ENCODE measurements at places on chromosomes 13 and 19. TPM values are rescaled to one million over a fixed set of nuclear protein-coding genes. Genes with fewer than 3 reads are reported as not detected.

DNA sequence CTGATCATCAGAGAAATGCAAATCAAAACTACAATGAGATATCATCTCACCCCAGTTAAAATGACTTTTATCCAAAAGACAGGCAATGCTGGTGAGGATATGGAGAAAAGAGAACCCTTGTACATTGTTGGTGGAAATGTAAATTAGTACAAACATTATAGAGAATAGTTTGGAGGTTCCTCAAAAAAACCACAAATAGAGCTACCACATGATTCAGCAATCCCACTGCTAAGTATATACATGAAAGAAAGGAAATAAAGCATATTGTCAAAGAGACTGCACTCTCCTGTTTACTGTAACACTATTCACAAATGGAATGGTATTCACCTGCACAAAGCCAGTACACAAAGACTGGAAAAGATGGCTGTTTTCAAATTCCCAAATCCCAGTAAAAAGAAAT is 1233.7 kb downstream of the PCDH17 start:
- DNase-seq: no peak

DNA sequence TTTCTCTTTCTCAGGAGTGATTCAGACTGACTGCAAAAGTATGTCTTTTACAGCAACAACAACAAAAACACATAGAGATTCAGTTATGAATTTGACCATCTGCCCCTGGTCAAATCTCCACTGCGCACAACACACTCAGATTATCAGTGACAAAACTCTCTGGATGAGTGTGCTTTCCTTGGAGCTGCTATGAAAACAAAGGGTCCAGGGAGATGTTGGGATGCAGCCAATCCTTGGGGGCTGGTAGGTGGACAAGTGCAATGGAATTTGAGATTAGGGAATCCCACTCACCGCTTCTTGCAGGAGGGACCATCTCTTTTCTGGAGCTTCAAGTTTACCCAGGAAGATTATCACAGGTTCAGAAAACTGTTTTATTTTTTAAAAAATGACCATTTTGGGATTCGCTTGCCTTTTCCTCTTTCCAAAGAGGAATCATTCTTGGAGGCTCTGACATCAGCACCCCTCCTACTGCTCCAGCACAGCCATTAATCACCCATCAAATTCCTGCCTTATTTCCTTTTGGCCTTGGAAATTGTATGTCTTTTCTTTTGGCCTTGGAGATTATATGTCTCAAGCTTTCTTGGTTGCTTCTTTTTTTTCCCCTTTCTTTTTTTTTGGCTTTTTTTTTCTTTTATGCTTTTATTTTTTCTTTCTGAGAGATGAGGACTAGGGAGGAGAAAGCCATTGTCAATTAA is 311.8 kb downstream of the TSHZ3 start:
- DNase-seq: no peak

- DNase-seq: no peak
These were observed 28.8 kb upstream of the SPATA13 start for GRCh38 chr13:24131749-24132148.

Gene CYP2A7
- total RNA-seq: not detected

Gene ZNF222
- 8.5 TPM for total RNA-seq

DNA sequence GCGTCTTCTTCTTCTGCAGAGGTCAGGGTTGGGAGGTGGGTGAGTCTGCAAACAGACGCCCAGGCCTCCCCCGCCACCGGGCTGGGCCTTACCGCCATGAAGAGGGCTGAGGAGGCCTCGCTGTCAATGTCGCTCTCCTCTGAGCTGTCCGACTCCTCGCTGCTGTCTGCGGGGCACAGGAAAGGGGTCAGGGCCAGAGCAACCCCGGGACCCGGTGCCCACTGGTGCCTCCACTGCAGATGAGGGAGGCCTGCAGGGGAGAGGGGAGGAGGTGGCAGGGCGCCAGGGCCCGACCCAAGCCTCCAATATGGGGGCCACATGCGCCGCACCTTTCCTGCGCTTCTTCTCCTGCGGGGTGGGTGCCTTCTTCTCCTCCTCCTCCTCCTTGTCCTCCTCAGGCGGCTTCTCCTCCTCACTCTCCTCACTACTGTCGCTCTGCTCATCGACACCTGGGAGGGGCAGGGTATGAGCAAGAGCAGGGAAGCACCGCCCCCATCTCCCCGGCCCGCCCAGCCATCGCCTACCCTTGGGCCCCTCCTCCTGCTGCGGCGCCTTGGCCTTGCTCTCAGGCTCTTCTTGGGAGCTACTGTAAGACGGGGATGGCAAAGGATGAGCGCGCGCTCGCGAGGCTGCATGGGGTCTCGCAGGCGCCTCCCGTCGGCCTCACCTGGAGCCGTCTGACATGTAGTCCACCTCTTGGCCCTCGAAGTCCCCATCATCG is 5.5 kb upstream of the PSPN start:
- DNase-seq: no peak

Gene STOML3
- total RNA-seq: not detected

GRCh38 chr13:51639171-51639570 is 54.9 kb downstream of the WDFY2 start:
- DNase-seq: no peak

DNA sequence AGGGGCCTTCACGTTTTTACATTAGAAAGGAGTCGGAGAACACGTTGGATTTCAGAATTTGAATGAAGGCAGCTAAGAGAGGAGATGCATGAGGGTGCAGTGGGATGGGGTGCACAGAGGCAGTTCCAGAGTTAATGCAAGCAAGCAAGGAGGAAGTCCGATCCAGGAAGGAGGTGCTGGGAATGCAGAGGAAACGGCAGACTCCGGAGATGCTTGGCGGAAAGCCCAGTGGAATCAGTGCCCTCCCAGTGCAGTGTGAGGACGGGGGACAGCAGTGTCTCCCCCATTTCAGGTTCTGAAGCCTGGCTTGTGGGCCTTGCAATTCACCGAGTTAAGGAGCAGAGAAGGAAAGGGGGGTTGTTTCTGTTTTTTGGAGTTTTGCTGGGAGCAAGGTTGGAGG is 100.4 kb downstream of the COL4A2 start:
- no peak for DNase-seq

DNA sequence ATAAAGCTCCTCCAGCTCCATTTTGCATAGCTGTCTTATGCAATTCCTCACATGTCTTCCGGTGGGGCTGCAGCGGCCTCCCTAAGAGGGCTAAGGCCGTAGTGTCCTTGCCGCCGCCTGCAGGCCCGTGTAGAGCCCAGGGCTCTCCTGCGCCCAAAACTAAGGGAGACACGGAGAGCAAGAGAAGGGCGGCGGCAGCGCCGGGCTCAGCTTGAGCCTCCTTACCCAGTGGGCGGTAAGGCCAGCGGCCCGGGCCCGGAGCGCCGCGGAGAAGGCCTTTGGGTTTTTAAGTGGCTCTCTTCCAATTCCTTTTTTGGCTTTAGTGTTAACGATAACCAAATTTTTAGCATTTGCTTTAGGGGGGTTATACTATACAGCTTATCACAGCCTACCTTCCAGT is 30.1 kb downstream of the ZNF677 start:
- no peak for DNase-seq

Gene ARHGAP45
- 0.57 TPM for total RNA-seq

DNA sequence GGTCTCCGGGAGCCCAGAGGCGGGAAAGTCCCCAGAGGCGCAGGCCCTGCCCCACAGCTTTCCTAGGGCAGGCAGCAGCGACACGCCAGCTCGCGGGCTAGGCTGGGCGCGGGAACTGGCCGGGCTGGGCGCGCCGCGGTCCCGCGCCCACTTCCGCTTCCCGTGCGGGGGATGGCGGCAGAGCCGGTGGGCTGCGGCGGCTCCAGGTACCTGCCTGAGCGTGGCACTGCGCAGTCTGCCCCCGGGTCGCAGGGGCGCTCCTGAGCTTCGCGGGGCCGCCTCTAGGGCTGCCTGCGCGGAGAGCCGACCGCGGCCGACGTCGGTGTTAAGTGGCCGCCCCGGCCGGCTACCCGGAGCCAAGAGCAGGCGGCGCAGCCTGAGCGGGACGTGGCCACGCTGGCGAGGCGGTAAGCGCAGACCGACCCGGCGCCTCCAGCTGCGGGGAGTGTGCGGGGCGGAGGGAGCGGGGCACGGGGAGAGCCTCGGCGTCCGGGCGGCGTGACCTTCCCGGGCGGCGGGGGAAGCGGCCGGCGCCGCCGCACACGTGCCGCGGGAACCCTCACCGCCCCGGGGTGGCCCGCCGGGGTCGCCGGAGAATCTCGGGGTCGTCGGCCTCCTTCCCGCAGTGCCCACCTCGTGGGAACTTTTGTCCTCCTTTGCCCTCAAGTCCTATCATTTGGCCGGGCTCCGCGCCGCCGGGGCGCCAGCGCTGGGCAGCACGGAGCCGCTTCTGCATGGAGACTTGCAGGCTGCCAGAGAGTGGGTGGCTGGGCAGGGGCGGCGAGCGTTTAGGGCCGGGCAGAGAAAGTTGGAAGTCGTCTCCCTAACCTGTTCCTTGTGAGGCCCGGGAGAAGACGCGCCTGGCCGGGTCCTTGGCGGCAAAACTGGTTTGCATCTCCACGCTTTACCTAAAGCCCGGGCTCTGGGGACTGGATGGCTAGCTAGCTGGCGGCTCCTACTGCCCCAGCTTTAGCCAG is 31.4 kb upstream of the MPHOSPH8 start:
- no peak for DNase-seq

Gene DCLK1
- total RNA-seq: 25.8 TPM

DNA sequence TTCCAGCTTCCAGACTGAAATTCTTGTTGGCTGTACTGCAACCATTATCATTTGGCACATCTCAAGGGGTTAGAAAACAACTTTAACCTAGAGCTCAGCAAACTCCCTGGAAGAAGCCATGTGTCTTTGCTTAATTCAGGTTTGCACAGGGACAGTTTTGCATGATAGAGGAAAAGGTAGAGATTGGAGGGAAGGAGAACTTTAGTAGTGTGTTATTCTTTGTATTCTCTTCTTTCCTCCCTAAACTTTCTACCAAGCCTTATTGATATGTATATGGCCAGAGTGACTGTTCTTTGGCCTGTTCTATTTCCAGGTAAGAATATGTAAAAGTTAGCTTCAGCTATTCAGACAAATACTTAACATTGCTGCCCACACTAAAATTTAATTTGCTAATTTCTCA is 53.1 kb downstream of the UGGT2 start:
- DNase-seq: no peak

Gene ATP7B
- 16.6 TPM for total RNA-seq

Gene CRX
- not detected for total RNA-seq

- no peak for DNase-seq
These were observed 198.6 kb downstream of the DCT start for GRCh38 chr13:94280845-94281244.

DNA sequence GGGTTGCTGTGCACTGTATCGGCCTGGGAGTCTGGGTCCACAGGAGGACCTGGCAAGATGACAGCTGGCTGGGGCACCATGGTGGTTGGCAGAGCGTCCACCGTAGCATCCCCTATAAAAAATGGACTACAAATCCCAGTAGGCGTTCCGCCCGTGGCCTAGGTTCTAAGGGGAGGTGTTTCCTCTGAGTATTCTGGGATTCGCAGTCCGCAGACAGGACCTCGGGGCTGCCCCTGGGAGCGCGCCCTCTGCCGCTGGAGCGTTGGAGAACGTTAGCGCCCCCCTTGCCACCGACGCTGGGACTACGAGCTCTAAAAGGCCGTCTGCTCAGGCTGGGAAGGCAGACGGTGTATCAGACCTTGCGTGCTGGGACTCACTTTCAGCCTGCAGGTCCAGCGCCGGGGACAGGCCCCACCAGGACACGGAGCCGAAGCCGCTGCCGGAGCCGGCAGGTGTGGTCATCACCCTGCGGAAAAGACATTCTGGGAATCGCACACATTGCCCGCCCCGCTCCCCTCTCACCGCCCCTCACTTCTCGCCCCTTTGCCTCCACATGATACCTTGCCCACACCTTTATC is 372 bp downstream of the DNAAF3 start:
- no peak for DNase-seq

- no peak for DNase-seq
These were observed 39.7 kb downstream of the USP12 start for GRCh38 chr13:27131906-27132305.

GRCh38 chr13:67642657-67643056 is 412.5 kb upstream of the PCDH9 start:
- no peak for DNase-seq

Gene ZNF667
- total RNA-seq: not detected

Gene DHRS12
- total RNA-seq: 7.9 TPM
